GOT3 (cell line): ENCODE measurements at places on chromosomes 16 and 17.

- no peak for DNase-seq
Observed at GRCh38 chr17:65814418-65814817, 253.0 kb upstream of the AXIN2 start.

DNA sequence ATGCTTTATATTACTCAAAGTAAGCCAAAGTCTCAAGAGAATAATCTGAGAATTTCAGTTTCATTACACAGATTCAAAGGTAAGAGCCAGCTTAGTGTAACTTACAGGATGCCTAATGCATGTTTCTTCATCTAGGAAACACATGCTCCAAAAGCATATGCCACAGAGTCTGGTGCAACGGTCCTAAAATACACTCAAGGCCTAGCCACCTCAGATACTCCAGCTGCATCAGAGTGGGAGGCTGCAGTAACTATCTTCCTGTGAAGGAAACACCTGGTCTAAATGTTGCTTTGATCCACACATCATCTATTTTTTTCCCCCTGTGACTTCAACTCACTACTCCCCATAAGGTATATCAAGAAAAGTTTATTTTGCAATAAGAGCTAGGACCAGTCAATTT lies 51.6 kb upstream of the CORO6 start:
- DNase-seq, result no peak

DNA sequence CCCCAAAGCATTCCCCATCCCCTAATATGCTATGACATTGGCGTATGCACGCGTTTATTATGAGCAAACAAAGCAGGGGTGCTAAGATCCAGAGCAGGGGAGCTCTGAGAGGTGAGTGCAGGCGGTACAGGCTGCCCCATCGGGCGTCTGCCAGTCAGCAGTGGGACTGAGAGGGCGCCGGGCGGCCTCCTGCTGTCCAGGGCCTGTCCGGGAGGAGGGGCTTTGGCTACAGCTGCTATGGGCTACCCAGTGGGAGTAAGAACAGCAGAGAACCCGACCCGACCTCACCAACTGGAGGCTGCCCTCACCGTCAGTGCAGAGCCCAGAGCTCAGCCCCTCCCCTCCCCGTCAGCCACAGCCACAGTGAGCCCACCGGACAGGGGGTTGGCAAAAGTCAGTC lies 18.5 kb upstream of the AATK start:
- no peak for DNase-seq

DNA sequence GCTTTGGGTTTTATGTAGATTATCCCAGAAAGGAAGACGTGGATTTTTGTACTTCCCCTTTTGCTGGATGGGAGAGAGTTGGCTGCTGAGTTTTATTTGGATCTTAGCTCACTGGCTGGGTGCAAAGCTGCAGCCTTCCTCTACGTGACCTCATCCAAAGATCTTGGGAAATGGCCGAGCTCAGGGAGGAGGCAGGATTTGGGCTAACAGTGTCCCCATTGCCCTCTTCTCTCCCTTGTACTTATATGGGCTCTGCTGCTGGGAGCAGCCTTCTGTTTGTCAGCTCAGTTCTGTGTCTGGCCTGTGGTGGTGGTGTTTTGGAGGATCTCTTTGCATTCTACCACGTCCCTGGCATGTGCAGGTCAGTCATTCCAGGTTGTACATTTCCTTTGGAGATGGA lies 2.0 kb downstream of the AOC3 start:
- DNase-seq, result no peak

GRCh38 chr17:1467258-1467657 lies 11.2 kb upstream of the CRK start:
- DNase-seq, result no peak

DNA sequence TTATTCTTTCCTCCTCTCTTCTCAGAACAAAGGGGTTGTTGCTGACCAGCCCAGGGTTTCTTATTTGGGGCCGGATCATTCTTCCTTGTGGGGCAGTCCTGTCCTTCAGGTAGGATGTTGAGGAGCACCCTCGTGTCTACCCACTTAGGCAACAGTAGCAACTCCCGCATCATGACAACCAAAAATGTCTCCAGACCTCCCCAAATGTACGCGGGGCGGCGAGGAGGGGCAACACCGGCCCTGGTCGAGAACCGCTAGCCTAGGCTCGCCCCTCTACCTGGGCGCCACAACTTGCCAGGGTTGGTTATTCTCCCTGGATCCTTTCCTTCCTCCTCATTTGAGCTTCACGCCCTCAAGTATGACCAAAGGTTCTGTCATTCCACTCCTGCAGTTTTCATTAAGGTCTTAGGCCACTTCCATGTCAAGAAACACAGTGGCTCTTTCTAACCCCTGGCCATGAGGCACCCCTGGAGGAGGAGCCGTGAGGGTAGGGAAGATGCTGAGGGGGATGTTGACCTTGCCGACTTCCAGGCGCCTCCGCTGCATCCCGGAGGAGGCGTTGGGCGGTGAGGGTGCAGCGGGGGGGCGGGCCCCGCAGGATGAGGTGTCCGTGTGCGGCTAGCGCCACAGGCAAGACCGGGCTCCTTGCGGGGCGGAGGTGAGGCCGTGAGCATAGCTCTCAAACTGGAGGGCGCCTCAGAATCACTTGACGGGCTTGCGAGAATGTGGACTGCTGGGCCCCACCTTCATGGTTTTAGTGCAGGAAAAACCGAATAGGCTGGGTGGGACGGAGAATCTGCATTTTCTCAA lies 712 bp upstream of the SPECC1 start:
- DNase-seq, result no peak

GRCh38 chr16:28974007-28974436 lies 556 bp upstream of the SPNS1 start:
- DNase-seq, result no peak

- DNase-seq, result no peak
Observed at GRCh38 chr17:7884581-7885366, 3.8 kb upstream of the CHD3 start.

- DNase-seq, result no peak
Observed at GRCh38 chr16:46743232-46743719, 4.9 kb downstream of the MYLK3 start.

DNA sequence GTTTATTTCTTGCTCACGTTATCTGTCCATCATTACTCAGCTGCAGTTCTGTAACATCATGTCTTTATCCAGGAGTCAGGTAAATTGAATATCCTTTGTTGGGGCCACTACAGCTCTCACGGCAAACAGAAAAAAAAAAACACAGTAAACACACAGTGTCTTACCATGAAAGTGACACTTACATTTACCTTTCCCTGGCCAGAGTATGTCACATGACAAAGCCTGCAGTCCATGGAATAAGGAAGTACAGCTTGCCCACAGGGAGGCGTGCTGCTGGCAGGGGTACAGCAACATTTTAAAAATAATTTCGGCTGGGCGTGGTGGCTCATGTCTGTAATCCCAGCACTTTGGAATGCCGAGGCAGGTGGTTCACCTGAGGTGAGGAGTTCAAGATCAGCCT lies 85.7 kb upstream of the HS3ST4 start:
- no peak for DNase-seq

DNA sequence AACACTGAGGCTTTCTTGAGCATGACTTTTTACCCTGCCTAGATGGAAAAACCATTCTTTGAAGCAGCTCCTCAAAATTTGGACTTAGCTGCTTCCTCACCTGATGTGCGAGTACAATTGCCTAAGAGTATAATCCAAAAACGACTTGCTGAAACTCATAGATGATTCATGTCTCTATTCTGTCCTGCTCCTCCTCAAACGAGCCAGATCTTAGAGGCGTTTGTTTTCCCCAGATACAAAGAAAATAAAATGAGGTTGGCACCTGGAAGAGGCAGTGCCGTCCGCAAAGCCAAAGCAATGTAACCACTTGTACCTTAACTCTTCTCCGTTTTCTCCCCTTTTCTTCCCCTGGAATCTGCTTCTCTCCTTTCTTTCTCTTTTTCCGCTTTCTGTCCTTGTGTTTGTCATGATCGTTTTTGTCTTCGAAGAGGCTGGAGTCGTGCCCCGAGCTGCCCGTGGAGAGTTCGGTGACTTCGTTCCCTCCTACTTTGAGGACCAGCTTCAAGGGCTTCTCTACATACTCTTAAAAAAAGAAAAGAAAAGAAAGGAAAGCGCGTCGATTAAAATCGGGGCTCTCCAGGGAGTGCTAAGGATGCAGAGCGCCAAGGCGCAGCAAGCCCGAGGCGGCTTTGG lies 895 bp downstream of the BRD7 start:
- no peak for DNase-seq

DNA sequence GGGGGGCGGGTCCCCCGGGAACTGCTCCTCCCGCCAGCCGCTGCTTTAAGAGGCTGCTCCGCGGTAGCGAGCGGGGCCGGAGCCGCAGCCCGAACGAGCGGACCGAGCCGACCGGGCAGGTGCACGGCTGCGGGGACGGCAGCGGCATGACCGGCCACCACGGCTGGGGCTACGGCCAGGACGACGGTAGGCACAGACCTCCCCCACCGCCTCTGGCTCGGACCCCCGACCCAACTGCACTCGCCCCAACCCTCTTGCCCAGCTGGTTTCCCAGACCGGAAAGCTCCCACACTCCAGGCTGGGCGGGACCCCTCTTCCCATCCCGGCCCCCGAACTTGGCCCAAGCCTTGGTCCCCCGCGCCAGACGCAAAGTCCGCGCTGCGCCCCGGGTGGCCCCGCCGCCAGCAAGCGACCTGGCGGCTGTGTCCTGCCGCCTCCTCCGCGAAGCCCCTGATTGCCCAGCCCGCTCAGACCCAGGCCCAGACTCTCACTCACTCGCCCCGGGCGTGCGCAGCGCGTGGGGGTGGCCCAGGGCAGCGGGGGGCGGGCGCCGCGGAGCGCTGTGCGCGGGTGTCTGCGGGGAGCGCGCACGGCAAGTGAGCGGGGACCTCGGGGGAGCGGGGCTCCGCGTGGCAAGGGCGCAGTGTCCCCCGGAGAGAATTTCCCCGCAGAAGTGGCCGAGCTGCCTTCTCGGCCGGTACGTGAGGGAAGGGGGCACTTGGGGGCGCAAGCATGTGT lies at the start of gene CA7:
TSS of gene CA7 (plus strand) at position 73 of the 738 bp plus-strand sequence. CDS start at position 147, 74 bp downstream.
- no peak for DNase-seq

GRCh38 chr17:34527136-34527907 lies 52.1 kb upstream of the TMEM132E start:
- DNase-seq, result no peak

DNA sequence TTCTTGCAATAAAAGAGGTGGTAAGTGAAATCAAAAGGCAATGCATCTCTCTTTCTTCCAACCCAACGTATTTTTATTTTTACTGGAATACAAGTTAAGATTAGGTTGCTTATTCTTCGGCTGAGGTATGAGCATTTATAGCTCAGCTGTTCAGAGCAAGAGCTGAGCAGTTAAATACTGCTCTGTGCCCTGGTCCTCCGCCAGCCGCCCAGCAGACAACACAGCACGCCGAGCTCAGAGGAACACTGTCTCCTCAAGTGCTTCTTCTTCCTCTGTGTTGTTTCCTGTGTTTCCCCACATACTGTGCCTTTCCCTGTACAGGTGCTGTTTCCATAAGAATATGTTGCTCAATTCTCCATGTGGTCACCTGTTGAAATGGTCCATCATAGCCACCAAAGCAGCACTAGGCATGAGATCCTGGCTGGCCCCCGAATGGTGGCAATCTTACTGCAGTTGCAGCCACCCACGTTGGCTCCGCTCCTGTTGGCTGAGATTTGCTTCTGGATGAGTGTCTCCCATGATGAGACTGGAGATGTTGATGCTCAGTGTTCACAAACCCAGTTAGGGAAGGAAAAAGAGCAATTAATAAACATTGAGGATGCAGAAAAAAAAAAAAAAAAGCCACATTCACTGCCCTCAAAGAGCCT lies 515.3 kb downstream of the GRIN2A start:
- DNase-seq, result no peak

GRCh38 chr17:2949469-2950044 lies 113.8 kb downstream of the OR1D5 start:
- DNase-seq, result peak; percentile 57

- no peak for DNase-seq
Observed at GRCh38 chr17:45677770-45678169, 106.3 kb upstream of the CRHR1 start.

- no peak for DNase-seq
Observed at GRCh38 chr16:85935974-85936760, 37.2 kb downstream of the IRF8 start.

GRCh38 chr17:63138713-63139112 lies 172.7 kb downstream of the TANC2 start:
- DNase-seq, result no peak

GRCh38 chr17:81672504-81672903 lies 6.0 kb downstream of the CCDC137 start:
- no peak for DNase-seq

DNA sequence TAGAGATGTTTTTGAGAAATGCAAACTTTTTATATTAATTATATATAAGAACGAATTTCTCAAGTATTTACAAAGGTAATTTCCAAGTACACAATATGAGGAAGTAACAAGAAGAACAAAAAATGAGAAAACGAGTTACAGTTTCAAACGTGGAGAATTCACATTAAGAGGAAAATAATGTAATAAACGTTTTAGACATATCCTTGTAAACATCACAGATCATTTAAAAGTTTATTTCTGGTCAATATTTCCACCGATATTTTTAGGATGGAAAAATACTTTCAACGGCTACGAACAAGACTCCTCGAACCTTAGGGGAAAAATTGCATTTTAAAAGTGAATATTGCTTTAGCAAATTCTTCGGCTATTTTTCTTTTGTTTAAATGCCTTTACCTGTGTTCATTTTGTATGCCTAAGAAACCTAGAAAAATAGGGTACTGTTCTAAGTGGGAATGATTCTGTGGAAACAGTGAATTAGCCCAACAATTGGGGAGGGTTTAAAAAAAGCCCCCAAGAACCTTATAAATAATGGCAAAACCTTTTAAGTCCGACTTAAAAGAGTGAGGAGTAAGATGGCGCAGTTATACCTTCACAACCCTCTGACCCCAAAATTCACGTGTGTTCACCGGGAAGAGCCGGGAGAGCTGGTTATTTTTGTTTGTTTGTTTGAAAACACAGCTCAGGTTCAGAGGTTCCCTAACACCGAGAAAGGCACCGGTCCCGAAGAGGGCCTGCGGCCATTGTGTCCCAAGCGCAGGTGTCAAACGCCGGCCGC lies 3.3 kb downstream of the HNF1B start:
- no peak for DNase-seq

DNA sequence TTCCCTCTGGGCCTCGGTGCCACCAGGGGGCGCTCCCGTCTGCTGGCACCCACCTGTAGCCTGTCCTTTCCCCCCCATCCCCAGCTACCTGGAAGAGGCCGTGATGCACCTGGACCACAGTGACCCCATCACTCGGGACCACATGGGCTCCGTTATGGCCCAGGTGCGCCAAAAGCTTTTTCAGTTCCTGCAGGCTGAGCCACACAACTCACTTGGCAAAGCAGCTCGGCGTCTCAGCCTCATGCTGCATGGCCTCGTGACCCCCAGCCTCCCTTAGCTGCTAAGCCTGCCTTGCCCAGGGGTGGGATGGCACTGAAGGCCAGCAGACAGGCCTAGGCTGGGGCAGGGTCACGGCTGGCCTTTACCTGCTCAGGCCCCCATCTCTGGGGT lies 818 bp upstream of the NRN1L start:
- no peak for DNase-seq

GRCh38 chr16:31201582-31202413 lies 762 bp downstream of the PYCARD start:
- DNase-seq, result no peak

DNA sequence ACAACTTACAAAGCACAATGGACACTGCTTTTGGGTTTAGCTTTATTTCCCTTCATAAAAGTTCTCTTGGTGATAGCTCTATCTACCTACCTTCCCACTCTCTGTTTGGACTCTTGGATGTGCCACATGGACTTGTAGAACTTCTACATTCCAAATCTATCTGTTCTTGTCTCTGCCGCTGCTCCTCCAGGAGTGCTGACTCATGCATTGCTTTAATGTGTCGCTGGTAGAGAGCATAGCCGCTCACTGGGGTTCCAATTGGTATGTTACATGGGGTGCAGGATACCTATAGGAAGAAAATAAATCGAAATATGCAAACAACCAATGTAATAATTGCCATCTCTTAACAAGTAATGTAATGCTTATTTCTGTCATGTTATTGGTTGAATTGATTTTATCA lies 92.1 kb downstream of the TTC19 start:
- DNase-seq, result no peak

- DNase-seq, result no peak
Observed at GRCh38 chr16:84810518-84811273, 9.1 kb upstream of the CRISPLD2 start.
